ENCODE measurements at places on chromosomes 5 and 9. TPM values are rescaled to one million over a fixed set of nuclear protein-coding genes. Genes with fewer than 3 reads are reported as not detected.

NUDT12 gene
- 0.86 TPM for total RNA-seq

GPRIN1 gene
- total RNA-seq = 2.3 TPM

PRLR gene
- not detected for total RNA-seq

LHX3 gene
- not detected for total RNA-seq

ADAMTS6 gene
- total RNA-seq = 0.93 TPM

UCK1 gene
- 22.2 TPM for total RNA-seq

SLC25A2 gene
- 0.31 TPM for total RNA-seq

CDC14B gene
- total RNA-seq = 6.3 TPM

TAF11L3 gene
- not detected for total RNA-seq

MYO10 gene
- total RNA-seq = 0.18 TPM

TMEM215 gene
- total RNA-seq = not detected

NMRK1 gene
- total RNA-seq = 14.1 TPM

ACSL6 gene
- total RNA-seq = 22.7 TPM

ANKDD1B gene
- total RNA-seq = not detected

GFI1B gene
- total RNA-seq = not detected

STPG3 gene
- 0.28 TPM for total RNA-seq

CSNK1A1 gene
- 177 TPM for total RNA-seq

GDNF gene
- total RNA-seq = not detected

DOCK8 gene
- 141 TPM for total RNA-seq

WWC1 gene
- total RNA-seq = 0.77 TPM

PCDHGA5 gene
- total RNA-seq = 0.09 TPM

FBXL7 gene
- not detected for total RNA-seq

ZNF366 gene
- total RNA-seq = not detected

IL17B gene
- total RNA-seq = not detected

TYRP1 gene
- not detected for total RNA-seq

ZFP37 gene
- 1.7 TPM for total RNA-seq

RXRA gene
- 9.9 TPM for total RNA-seq

KIF4B gene
- total RNA-seq = 0.09 TPM

MYOT gene
- total RNA-seq = not detected

ZCCHC10 gene
- 31.8 TPM for total RNA-seq

ZFP2 gene
- total RNA-seq = 0.31 TPM

TAF11L5 gene
- total RNA-seq = not detected

GABRA6 gene
- total RNA-seq = not detected
